ENCODE measurements at places on chromosomes 12 and 14.
A peak's percentile ranks its signal among the peaks of the same experiment; 100 is the strongest.

GRCh38 chr14:58944968-58945356 lies 243.5 kb upstream of the DAAM1 start:
- DNase-seq = no peak

GRCh38 chr14:76776428-76777251 lies 15.4 kb downstream of the VASH1 start:
- DNase-seq = peak; percentile 47

- DNase-seq = no peak
Observed at GRCh38 chr12:12195516-12195915, 71.3 kb downstream of the LRP6 start.

- DNase-seq = peak; percentile 73
Observed at GRCh38 chr12:6547987-6548386, 7.9 kb downstream of the IFFO1 start.

GRCh38 chr12:93115646-93116045 lies 186.6 kb upstream of the EEA1 start:
- DNase-seq = no peak

- DNase-seq = no peak
Observed at GRCh38 chr14:37329189-37330001, 131.7 kb downstream of the MIPOL1 start.

DNA sequence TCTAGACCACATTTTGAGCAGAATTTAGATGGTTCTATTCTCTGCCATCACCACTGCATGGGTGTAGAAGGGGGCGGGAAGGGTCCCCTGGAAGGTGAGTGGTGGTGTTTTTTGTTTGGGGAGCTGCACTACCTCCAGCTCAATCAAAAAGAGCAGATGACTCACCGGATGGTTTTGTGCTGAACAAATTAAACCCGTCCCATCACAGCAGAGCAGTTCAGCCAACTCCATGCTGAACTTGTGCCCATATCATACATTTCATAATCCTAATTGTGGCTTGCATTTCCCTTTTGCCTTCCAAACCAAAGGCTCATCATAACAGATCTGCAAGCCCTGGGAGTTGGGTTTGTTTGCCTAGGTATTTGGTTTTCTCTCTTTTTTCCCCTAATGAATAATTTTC lies 53.0 kb upstream of the RPH3A start:
- no peak for DNase-seq

GRCh38 chr14:80356413-80356812 lies 145.1 kb upstream of the DIO2 start:
- peak; percentile 74 for DNase-seq

GRCh38 chr12:52361553-52361952 lies 5.7 kb downstream of the KRT85 start:
- DNase-seq = no peak

- peak; percentile 96 for DNase-seq
Observed at GRCh38 chr12:26239122-26239851, 43.9 kb downstream of the SSPN start.

DNA sequence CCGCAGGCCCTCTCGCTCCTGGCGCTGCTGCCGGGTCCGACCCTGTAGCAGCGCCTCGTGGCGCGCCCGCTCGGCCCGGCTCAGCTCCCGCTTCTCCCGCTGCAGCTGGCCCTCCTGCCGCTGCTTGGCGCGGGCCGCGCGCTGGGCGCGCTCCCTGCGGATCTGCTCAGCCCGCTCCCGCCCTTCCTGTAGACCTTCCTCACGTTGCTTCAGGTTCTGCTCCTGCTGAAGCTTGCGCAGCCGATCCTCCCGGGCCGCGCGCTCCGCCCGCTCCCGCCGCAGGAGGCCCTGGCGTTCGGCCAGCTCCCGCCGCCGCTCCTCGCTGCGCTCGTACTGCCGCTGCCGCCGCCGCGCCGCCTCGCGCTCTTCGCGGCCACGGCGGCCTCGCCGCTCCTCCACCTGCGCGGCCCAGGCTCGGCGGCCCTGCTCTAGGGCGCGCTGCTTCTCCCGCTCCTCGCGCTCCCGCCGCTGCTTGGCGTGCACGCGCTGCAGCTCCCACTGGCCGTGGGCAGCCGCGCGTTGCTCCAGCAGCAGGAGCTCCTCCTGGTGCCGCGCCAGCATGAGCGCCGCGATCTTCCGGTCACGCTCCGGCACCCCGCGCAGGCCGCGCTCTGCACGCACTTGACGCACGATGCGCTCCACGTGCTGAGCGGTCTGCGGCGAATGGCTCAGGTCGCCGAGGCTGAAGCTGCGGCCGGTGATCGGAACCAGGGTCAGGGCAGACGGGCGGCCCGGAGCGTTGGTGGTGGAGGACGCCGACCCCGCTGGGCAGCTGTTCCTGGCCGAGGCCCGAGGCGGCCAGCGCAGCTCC lies 2.4 kb downstream of the CCDC177 start:
- DNase-seq = peak; percentile 34

- DNase-seq = no peak
Observed at GRCh38 chr12:64752833-64753238, 6.4 kb downstream of the GNS start.

DNA sequence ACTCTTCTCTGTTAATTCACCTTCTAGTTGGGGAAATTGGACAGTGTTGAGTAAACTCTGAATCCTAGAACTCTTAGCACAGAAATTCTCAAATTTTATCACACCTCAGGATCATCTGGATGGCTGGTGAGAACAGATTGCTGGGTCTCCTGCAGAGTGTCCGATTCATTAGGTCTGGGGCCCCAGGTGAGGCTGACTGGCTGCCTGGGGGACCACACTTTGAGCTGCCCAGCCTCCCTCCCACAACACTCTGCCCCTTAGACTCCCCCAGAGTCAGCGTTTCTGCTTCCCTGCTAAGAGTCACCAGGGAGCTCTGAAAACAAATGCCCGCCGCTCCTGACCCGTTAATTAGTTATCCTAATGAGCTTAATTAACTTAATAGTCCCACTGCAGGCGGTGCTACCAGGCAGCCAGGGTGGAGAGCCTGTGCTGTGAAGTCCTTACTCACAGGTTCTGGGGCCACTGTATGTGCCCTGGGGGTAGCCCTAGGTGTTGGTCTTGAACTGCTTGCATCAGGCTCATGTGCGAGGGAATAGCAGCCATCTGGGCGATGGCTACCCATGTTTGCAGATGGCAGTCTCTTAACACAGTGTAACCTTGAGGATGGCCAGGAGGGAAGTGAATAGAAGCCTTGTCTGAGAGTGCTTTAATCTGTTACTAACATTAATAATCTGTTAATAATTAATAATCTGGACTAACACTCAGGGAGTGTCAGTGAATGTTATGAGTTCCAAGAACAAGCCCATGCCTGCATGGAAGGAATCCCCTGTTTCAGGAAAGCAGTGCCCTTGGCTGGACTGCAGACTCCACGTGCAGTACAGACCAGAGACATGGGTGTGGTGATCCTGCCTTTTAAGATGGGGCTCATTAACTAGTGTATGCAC lies 35.6 kb downstream of the AACS start:
- DNase-seq = no peak

DNA sequence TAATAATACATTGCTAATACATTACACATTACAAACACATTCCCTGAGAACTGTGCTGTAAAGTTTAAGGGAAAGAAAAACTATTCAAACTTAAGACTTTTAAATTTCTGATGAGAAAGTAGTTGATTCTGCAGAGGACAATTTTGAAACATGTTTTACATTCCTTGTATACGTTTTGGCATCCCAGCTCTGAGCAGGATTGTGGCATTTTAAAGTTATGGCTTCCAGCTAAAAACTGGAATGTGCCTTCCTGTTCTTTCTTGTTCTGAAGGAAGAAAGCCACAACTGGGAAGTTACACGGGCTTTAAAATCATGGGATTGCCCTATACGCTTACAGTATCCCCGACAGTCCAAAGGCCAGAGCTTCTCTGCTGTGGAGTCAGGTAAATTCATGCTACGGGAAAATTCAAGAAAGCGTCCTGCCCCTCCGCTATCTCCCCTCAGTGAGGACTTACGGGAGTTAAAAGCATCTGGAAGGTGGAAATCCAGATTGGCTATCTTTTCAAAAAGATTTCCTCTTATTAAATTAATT lies 10.8 kb upstream of the KLHL42 start:
- DNase-seq = no peak

DNA sequence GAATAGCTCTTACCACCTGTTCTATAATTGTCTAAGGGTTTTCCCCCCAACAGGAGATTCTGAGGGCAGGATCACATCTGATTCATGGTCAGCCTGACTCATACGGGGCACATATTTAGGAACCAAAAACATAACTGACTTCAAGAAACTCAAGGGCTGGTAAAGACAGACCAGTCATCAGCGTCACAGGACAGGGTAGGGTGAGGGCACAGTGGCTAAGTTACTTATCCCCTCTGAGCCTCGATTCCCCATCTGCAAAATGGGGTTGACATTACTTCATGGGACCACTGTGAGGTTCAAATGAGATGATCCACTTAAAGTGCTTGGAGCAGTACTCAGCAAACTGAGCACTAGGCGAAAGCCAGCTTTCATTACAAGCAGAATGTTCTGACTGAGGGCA lies 606 bp downstream of the CINP start:
- peak; percentile 29 for DNase-seq

DNA sequence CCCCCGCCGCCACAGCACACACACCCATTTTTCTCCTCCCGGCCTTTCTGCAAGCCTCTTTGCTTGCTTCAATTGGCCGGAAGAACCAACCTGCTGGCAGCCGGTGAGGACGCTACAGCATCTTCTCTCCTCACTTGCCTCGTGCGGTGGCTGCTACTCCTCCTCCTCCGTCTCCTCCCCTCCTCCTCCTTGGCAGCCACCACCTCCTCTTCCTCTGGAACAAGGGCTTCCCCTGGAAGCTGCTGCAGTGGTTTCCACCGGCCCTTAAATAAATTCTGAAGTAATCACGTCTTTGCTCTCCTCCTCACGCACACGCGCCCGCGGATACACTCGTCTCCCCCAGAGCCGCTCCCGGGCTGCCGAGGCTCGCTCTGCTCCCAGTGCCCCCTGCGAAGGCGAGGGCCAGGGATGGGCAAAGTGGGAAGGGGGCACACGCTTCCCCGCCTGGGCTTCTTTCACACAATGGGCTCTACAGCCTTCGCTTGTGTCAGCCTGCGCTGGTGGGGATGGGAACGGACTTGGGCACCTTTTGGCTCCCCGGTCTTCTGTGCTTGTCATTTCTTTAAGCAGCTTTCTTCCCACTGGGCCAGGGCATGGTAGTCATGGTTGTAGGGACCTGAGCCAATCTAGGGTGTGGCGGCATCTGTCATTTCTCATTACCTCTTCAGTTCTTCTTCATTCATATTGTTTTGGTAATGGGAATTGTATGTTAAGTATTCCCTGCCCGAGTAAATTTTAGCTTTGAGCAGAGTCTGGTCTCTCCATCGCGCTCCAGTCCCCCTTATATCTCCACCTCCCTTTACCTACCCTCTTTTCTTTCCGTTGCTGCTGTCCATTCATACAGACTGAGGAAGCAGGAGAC lies at the start of gene PPFIA2:
PPFIA2 (minus strand) TSS at position 161 of the 862 bp plus-strand sequence.
- DNase-seq = peak; percentile 33

- DNase-seq = no peak
Observed at GRCh38 chr12:105947906-105948305, 190.8 kb downstream of the NUAK1 start.

- DNase-seq = peak; percentile 38
Observed at GRCh38 chr14:93286212-93286890, 46.5 kb downstream of the BTBD7 start.

DNA sequence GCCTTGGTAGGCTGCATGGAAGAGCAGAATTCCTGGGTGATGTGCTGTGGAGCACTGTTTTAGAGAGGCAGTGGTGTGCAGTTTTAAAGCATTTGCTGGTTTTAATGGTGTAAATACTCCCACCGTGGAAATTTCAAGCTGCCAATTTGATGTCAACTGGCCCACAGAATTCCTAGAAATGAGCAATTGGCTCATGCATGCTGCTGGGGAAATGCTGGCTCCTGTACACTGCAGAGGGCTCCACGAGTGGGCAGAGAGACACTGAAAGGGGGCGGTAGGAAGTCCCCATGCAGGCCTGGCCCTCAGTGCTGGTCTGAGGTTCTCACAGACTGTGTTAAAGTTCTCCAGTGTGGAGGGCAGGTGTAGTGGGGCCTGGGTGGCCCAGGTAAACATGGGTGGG lies 99.4 kb upstream of the NTF3 start:
- DNase-seq = no peak

DNA sequence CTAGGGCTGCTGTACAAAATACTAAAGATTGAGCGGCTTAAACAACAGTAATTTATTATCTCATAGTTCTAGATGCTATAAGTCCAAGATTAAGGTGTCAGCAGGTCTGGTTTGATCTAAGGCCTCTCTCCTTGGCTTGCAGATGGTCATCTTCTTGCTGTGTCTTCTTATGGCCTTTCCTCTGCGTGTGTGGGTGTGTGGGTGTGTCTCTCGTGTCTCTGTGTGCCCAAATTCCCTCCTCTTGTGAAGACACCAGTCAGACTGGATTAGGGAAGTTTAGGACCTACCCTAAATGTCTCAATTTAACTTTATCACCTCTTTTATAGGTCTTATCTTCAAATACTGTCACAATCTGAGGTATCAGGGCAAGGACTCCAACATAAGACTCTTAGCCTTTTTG lies 28.3 kb downstream of the DDHD1 start:
- DNase-seq = no peak

DNA sequence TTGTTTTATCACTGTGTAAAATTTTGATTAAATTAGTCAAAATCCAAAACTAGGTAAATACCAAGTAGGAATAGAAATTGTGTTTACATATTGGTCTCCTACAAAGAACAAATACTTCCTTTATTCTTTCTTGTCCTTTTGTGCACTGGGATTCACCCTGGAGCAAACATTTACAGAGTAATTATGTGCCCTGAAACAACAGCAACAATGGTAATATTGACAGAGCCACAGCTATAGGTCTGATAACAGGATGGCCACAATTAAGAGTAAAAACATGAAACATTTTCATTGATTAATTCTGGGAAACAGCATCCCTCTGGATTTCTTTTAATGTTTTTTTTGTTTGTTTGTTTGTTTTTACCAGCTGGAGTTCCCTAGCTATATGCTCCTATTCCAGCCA lies 61.2 kb downstream of the SLC38A6 start:
- no peak for DNase-seq

Data from choroid plexus epithelial cell (primary cell).